ENCODE measurements at places on chromosomes 7 and 10.

- no peak for DNase-seq
These were observed 26.6 kb downstream of the AMZ1 start for GRCh38 chr7:2714636-2715035.

DNA sequence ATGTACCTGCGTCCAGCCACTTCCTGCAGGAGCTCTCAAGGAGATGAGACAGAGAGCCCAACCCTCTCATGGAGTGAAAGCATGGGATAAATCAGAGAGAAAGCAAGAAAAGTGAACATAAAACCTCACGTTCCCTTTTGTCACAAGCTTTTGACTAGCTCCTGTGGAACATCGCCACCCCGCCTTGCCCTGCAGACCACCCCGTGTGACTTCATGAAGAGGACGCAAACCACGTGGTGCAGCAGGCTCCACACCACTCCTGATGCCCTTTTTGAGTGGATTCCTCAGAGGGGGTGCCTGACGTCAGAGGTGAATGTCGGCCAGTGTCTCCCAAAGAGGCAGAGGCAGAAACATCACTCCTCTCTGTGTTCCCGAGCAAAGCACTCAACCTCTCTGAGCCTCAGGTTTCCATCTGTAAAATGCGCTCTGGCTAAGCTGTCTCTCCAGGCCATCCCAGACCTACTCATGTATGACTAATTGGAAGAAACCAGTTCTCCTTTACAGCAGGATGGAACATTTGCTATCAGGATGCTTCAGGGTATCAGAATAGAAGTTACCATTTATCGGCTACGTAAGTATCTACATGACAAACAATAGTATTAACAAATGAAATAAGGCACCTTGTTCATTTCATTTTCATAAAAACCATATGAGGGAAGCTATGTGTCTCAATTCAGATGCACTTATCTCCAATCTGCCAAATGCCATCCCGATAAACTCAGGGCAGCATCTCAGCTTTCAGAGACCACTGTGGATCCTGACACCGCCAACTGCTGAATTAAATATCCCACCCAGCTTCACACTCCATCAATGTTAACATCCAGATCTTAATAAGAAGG is 5.3 kb downstream of the ZNF488 start:
- DNase-seq, result no peak

- no peak for DNase-seq
These were observed 68.0 kb downstream of the LANCL2 start for GRCh38 chr7:55432939-55433784.

DNA sequence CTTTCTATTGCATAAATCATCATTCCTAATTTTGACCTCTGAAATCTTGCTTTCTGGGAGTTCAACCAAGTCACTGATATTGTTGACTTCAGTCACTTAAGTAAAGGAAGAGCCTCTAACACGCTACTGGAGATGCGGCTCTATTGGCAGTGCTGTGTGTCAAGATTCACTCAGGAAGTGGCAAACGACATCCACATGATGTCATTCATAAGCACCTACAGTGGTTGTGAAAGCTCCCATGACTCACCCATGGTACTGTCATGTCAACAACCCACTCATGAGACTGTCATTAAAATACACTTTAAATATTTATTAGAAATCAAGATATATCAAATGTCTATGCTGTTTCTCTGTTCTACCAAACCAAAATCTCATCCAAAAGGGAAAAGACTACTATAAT is 52.5 kb upstream of the LHFPL3 start:
- DNase-seq, result no peak

GRCh38 chr7:46586406-46586805 is 665.3 kb upstream of the IGFBP3 start:
- DNase-seq, result no peak

DNA sequence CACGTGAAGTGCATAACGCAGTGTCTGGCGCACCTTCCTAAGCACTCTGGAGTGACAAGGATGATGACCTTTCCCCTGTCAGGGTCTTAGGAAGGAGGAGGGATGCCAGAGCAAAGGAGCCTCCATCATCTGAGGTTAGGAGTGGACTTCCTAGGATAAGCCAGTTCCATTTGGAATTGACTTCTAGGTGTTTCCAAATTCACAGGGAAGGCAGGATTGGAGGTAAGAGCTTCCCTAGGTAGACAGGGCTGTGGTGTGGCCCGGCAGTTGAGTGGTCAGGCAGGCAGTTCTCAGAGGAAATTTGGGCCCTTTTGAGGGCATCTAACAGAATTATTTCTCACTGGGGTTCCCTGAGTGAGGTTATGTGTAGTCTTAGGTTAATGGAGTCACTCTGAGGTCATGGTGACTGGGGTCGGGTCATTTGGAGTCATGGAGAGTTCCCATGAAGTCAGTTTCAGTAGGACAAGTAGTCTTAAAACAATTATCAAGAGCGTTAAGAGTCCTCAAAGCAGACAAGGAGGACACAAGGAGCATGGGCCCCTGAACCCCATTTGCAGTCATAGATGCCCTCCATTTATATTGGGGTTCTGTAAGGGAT is 8.2 kb downstream of the PPIF start:
- no peak for DNase-seq

- no peak for DNase-seq
These were observed 4.5 kb upstream of the GPRIN2 start for GRCh38 chr10:46560952-46561351.

DNA sequence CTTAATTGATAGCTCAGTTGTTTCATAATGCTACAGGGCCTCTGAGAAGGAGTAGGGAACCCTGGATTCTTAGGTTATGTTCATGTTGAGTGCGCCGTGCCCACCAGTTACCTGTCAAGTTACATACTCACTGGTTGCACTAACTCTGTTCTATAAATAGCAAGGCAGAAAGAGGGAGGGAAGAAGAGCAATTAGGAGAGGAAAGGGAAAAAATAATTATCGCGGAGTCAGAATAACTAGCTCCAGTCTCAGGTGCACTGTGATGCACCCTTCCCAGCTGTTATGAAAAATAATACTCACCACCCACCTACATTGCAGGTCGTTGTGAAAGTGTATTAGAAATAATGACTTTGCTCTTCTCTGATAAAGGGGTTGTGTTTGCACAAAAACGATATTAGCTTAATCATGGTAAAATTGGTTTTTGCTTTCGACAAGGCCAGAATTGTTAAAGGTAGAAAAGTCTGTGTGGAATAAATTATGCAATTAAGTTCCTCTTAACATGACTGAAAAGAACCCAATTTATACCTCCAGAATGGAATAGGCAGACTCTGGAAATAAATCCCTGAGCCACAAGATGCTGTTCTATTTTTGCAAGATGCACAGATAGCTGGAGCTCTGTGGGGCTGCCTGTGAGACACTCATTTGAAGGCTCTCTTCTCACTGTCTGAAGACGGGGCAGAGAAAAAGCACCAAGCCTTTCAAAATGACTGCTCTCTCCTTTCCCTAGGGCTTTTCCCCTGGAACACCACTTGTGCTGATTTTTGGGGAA is 137.6 kb upstream of the PITRM1 start:
- DNase-seq, result no peak

- DNase-seq, result no peak
These were observed 672.8 kb upstream of the POT1 start for GRCh38 chr7:125602441-125602840.

DNA sequence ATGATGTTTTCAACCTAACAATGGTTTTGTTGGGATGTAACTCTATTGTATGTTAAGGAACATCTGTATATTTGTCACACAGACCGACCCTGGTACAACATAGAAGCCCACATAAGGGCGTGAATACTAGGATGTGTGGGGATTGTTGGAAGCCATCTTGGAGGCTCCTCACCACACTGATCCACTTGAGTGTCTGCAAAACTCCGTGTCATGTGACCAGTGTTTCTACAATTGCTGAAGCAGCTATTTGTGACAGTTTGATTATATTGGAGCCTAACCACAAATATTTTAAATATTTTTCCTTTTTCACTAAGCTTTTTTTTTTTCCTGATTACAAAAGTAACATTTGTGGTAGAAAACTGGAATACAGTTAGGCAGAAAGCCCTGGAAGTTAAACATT is 27.9 kb downstream of the RALA start:
- DNase-seq, result no peak

DNA sequence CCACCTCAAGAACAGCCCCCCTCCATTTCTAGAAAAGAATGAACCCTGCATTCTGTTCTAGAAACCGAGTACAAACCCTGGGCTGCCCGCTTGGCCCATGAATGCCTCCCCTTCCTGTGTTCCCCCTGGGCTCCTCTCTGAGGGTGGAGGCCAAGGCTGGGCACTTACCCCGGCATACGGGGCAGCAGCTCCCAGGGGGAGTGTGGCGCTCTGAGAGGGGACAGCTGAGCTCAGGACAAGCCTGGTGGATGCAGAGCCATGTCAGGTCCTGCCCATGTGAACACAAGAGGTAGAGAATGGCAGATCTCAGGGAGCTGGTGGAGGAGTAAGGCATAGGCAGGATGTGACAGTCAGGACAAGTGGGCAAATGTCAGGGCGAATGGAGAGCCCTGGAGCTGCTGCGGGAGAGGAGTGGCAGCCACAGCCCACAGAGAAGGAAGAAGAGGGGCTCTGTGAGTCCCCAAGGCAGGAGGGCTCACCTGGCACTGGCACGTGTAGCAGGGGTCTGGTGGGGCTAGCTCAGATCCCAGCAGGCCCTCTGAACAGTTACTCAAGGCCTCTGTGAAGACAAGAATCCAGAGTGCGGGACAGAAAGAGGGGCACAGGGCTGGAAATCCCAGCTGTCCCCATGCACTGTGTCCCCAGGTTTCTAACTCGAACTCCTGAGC is 18.9 kb downstream of the ATP6V1F start:
- DNase-seq, result no peak

- DNase-seq, result no peak
These were observed 69.2 kb upstream of the EFCAB10 start for GRCh38 chr7:105650382-105650970.

All from activated T-helper 1 cell treated with Interleukin-2 at 50 U/mL for 16 hours (primary cell).